ENCODE measurements at places on chromosomes 7 and 10.

DNA sequence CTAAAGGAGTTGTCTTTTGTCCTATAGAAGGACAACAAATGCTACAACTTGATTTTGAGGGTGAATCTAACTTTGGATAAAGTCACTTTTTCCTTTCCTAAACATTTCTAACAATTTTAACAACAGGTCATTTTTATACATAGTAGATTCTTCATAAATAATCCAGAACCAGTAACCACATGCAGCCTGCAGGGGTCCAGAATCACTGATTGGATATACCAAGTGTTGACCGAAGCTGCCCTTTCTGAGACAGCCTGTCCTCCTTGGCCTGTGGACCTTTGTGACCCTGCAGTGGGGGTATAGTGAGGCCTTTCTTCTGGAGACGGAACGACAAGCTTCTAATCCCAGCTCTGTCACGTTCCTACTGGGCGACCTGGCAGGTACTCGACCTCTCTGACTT, 34.8 kb upstream of the LAMB4 start:
- no peak for DNase-seq

DNA sequence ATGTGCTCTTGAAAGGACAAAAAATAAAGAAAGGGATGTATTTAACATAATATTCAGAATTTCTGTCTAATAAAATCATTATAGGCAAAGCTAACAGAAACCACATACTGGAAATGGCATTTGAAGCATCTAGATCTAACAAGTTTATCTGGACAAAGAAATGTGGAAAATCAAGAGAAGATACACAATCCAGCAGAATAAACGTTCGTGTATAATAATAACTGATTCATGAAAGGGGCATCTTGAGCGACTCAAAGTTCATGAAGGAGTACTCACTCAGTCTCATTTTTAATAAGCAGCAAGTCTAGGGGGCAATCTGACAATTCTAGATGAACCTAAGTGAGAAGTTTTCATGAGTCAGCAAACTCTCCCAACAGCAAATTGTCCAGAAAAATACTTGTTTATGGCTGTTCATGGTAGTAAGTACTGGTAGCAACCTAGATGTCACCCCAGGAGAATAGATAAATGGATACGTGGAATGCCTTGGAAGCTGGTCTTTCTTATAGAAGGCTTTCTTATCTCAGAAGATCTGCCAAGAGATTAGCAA, 541.8 kb downstream of the INHBA start:
- DNase-seq = no peak

DNA sequence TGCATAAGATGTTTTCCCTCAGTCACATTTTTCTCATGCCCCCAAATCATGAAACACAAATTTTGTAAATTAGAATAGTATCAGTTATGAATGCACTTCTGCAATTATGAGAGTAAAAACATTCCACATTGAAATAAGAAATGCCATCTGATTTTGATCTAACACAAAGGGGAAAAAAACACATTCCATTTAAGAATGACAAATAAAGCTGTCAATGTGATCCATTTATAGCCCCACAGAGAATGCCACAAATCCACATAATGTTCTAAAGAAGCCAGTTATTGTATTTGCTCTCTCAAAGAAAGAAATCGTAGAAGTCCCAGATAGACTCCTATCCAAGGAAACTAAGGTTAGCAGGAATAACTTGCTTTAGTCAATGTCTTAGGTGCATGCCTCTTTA, 48.7 kb upstream of the RHOBTB1 start:
- no peak for DNase-seq

GRCh38 chr10:105691811-105692210, 1050.7 kb downstream of the SORCS3 start:
- no peak for DNase-seq

- no peak for DNase-seq
These were observed at the start of gene TAS2R16 for GRCh38 chr7:122995600-122995999. Gene TAS2R16, minus strand, starts transcription at chr7:122995700. Its CDS starts 66 bp downstream, at chr7:122995634.

DNA sequence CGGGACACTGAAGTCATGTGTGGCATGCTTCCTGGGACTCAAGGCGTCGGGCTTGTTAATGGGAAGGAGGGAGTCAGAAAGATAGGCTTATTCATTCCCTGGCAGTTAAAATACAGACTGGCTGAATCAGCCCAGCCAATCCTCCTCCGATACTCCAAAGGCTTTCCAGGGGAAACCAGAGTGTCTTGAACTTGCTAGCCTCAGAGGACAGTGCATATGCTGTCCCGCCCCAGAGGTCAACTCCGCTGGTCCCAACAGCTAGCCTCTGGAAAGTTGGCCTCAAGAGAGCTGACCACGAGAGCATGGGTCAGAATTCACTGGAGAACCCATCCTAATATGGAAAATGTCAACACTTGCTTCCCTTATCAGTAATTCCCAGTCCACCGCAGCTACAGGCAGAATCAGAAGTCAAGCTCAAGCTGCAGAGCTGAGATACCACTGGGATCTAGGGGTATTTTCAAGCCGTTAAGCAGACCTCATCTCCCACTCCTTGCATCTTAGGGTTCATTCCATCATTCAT, 43.0 kb downstream of the ELMO1 start:
- DNase-seq = no peak

- DNase-seq = no peak
These were observed 50.2 kb upstream of the CDK1 start for GRCh38 chr10:60728056-60728455.

GRCh38 chr10:101442456-101442800, 88.5 kb downstream of the BTRC start:
- no peak for DNase-seq

DNA sequence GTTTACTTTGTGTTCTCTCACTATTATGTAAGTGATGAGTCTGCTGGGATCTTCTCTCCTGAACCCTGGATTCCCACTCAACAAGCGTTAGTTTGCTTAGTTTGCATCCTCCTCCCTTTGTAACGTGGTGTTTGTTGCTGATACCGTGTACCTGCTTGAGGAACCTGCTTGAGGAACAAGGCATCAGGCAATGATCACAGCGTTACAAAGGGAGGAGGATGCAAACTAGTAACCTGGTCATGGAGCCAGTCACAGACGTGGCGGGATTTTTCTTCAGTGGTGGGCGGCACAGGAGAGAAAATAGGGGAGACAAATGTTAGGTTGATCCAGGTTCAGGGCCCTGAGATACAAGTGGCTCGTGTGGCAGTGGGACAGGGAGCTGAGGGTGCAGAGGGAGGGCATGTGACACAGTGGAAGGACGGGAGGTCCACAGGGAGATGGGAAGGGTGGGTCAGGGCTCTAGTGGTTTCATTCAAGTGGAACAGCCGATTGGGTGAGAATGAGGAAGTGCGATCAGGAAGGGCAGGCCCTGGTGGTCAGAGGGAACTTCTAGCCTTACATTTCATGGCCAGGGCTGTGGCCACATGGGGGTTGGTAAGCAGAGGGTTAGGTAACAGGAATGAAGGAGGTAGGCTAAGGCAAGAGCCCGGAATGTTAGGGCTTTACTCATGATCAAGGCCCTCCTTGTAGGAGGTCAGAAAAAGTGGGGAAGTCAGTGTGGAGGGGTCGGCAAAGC, 38.0 kb downstream of the SNX10 start:
- DNase-seq = no peak
